ENCODE measurements at places on chromosomes 5 and 9.

DNA sequence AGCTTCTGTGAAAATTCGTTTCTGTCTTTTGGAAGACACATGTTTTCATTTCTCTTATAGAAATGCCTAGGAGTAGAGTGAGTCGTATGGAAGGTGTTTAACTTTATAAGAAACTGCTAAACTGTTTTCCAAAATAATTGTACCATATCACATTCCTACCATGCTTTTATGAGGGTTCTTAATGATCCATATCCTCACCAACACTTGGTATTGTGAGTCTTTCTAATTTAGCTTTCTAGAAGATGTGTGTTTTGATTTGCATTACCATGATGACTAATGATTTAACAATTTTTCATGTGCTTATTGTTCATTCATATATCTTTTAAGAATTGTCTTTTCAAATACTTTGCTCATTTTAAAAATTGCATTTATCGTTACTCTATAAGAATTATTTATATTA is 223.6 kb downstream of the COMMD10 start:
- no peak for DNase-seq

DNA sequence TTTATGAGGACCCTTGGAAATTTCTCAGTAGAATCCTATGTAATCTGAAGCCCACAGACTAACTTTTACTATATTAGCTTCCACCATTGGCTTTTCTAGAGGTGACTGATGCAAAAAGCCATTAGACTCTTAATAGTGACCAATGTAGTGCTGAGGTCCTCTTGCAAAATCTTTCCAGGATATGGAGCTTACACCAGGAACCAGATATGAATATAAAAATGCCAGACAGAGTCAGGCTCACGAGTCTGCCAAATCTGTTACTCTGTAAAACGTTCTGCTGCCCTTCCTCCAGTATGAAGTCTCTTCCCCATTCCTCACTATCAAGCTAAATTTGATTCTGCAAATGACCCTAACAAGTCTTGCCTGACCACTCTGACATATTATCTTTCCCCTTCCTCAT is 73.4 kb upstream of the C6 start:
- no peak for DNase-seq

GRCh38 chr9:116153765-116154333 is at the start of gene PAPPA:
Gene PAPPA (plus strand): TSS chr9:116153791. CDS start chr9:116154173, 382 bp downstream.
- DNase-seq, result no peak

- DNase-seq, result peak; percentile 18
These were observed 278.6 kb downstream of the SPOCK1 start for GRCh38 chr5:137220523-137220927.

GRCh38 chr5:95763941-95764340 is 32.8 kb downstream of the RHOBTB3 start:
- no peak for DNase-seq

GRCh38 chr5:110092955-110093785 is 403.4 kb downstream of the MAN2A1 start:
- no peak for DNase-seq

- DNase-seq, result no peak
These were observed 46.4 kb downstream of the ANXA2R start for GRCh38 chr5:42993516-42994245.

- DNase-seq, result no peak
These were observed 135.1 kb downstream of the DROSHA start for GRCh38 chr5:31396611-31397295.

GRCh38 chr9:121698627-121699570 is 47.5 kb downstream of the DAB2IP start:
- DNase-seq, result peak; percentile 47

DNA sequence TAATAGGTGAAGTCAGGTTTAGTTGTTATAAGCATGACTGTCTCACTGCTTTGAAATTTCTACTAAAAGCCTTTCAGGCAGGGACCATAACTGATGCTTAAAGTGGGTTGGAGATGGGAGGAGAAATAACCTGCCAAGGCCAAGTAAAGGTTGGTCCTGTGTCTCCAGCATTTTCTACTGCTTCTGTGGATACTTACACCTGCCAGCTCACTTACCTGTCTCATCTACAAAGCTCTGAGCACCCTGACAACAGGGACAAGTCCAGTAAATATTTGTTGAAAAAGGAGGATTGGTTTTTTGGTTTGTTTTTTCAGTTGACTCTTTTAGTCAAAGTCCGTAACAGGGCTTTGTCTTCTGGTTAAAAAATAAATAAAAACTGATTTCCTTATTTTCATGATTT is 38.6 kb downstream of the GRAMD2B start:
- DNase-seq, result no peak

GRCh38 chr5:7246287-7246686 is 149.7 kb upstream of the ADCY2 start:
- no peak for DNase-seq

GRCh38 chr9:37167456-37168047 is 47.2 kb downstream of the ZCCHC7 start:
- no peak for DNase-seq

GRCh38 chr9:114140850-114141249 is 14.5 kb upstream of the COL27A1 start:
- DNase-seq, result no peak

- no peak for DNase-seq
These were observed 73.3 kb upstream of the TBC1D2 start for GRCh38 chr9:98328770-98329169.

DNA sequence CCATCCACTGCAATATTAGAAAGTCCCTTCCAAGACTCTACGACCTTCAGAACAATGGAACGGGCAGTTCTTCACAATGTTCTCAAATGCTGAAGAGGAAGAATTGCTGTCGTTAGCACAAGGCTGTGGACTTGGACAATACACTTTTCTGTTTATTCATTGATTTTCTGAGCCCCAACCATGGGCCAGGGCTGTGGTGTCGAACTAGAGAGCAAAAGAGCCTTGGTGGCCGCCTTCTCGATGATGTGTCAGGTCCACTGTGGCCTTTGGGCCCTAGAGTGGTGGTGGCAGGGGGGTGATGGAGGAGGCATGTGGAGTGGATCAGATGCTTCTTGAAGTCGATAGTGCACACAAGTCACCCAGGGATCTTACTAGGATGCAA is 18.5 kb upstream of the KIF12 start:
- DNase-seq, result no peak

GRCh38 chr9:122053567-122054350 is 39.3 kb downstream of the TTLL11 start:
- DNase-seq, result no peak

DNA sequence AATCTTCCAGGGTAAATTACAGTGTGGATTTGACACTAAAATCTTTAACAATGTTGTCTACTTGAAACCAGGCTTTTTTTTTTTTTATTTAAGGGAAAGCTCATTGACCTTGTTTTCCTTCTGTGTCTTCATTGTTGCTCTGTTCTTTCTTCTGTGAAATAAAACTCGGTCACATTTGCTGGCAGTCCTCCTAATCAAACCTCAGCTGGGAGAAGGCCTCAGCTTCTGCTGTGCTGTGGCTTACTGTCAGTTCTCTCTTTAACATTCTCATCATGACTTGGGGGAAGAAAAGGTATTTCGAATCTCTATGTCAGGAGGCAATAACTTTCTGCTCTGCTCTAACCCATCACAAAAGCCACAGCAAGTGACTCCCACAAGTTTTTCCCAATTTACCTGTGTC is 268.9 kb downstream of the ZNF608 start:
- no peak for DNase-seq

DNA sequence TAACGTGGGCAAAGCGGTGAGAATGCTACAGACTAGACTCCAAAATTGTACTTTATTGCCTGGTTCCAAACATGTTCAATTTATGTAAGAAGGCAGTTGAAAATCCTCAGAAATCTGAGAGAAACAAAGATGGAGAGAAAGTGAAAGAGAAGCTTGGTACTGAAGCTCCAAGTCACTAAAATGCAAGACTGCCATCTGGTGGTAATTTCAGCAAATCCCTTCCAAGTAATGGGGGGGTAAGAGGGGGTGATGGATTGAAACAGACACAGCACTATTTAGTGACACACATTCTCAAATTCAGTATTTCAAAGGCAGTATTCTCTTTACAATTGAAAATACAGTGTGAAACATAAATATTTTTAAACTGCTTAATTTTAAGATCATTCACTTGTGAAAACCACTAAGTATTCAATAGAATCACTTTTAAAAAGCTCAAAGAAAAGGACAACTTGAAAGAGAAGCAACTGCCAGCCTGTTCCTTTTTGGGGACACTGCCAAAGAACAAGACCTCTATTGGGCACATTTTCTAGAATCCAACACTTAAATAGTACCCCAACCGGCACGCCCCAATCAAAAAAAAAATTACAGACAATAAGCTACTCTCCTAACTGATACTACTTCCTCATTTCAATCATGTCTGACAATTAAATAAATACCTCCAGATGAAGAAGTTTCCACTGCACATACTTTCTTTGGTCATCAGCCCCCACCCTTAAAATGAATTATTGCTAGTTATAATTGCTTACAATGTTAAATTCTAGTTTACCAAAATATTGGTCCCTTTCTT is 131.5 kb downstream of the AGTPBP1 start:
- DNase-seq, result peak; percentile 54

GRCh38 chr9:79708541-79708940 is 136.8 kb downstream of the TLE4 start:
- DNase-seq, result no peak

- no peak for DNase-seq
These were observed 17.2 kb upstream of the DPM2 start for GRCh38 chr9:127954831-127955293.

DNA sequence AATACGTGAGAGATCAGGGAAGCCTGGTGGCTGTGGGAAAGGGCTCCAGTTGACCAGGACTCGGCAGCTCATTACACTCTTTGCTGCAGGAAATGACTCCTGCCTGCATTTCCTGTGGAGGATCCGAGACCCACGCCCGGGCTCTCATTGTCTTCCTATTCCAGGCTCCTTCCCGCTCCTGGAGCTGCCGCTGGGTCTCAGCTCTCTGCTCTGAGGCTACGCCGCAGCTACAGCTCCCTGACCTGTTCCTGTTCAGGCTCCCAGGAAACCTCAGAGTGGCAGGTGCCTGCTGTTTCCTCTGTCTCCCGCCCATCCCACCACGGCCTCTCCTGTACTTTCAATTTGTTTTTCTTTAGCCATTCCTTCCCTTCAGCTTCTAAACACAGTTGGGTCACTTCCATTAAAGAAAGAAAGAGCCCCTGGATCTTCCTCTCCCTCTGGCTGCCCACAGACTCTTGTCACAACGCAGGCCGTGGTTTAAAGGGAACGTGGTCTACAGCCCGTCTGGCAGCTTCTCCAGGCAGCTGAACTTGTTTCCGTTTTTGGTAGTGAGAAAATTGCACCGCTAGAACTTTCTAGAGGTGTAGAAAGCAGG is 71.5 kb downstream of the IL6ST start:
- DNase-seq, result no peak

- no peak for DNase-seq
These were observed 181.3 kb downstream of the NR2F1-AS1 start for GRCh38 chr5:93399675-93400074.

DNA sequence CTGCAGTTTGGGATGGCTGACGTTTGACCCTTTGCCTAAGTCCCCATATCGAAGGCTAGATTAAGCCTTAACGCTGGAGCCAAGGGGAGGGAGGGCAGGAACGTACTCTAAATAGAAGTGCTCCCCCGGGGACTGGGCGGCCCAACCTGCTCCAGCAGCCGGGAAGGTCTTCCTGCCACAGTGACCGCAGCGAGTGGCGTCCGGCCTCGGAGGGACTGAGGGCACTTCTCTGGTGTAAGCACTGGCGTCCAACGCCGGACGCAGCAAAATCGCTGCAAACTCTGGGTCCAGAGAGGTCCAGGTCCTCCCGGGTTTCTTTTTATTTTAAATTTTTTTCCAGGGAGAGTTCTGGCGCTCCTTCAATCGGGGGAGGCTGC is 505 bp upstream of the ACER2 start:
- DNase-seq, result no peak

- no peak for DNase-seq
These were observed 40.2 kb downstream of the RGS3 start for GRCh38 chr9:113503613-113504211.

DNA sequence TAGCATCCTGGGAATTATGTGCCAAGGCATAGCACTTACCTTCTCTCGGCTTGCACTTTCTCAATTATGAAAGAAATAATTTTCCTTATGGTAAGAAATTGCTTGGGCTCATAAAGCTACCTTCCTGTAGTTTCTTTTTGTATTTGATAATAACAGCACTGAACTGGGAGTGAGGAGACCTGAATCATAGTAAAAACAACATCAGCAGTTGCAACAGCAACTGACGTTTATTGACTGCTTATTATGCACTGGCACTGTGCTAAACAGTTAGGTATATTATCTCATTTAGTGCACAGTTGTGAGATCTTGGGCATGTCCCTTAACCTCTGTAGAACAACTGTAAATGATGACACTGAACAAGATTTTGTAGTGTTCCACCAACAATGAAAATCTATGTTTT is 135.2 kb downstream of the DOCK2 start:
- DNase-seq, result no peak

DNA sequence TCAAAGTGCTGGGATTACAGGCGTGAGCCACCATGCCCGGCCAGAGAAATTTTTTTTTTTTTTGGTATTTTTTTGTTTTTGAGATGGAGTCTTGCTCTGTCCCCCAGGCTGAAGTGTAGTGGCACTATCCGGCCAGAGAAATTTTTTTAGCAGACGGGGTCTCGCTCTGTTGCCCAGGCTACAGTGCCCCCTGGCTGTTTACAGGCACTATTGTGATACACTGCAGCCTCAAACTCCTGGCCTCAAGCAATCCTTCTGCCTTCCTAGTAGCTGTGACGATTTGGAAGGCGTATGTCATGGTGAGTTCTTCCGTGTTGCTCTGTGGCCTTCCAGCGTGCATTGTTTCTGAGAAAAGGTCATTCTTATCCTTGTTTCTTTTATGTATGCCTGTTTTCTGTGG is 47.5 kb downstream of the CNOT6 start:
- no peak for DNase-seq

DNA sequence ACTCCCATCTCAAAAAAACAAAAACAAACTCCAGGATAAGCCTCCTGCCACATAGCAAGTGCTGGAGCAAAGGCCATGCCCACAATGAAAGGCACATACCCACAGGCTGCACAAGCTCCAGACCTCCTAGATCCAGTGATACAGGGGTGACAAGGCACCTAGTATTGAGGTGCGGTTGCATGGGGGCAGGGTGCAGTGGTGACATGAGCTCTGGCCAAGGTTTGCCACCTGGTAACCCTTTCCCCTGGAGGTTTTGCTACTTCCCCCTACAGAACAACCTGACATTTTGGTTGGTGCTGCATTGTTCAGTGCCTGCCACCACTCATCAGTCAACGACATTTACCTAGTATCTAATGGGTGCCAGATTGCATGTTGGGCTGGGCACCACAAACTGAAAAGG is 14.5 kb downstream of the CDKN2AIPNL start:
- DNase-seq, result no peak

DNA sequence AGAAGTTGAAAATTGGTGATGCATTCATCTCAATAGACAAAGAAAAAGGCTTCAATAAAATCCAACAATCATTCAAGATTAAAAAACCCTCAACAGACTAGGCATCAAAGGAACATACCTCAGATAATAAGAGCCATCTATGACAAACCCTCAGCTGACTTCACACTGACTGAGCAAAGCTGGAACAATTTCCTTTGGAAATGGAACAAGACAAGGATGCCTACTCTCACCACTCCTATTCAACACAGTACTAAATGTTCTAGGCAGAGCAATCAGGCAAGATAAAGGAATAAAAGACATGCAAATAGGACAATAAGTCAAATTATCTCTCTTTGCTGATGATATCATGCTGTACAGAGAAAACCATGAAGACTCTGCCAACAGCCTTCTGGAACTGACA is 1188.1 kb downstream of the DTWD2 start:
- no peak for DNase-seq
